Stimulated activated CD4-positive, alpha-beta T cell treated with anti-CD3 and anti-CD28 coated beads, Interleukin-4, amount 100 ng/mL, for 1 hour (primary cell): ENCODE measurements at places on chromosomes 7 and 10.

DNA sequence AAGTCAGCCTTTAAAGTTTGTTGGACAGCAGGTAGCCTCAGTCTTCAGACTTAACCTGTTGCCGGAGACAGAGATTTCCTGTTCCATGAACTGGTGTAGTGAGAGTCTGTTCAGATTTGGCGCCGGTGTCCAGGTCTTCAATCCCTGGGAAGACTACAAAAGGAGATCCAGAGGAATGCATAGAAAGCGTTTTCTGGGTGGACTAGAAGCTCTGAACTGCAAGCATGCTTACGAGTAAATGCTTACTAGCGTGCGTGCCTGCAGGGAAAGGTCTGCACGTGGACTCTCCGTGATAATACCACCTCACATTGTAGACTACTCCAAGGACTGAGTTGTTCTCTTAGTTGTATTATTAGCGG lies 878 bp downstream of the GLRX3 start:
- no peak for DNase-seq

DNA sequence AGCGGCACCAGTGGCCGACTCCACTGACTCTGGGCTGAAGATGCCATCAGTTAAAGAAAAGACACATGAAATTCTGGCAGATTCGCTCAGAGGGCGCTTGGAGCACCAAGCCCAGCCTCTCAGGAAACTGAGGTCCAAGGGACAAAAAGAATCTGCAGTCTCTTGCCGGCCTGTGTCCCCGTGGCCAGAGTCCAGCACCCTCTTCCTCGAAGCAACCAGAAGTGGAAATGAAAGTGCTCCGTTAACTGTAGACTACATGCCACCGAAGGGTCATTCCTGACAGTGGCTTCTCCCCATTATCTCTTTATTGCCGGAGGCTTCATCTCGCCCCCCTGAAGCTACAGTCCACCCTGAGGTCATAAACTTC lies 1.0 kb upstream of the CHST15 start:
- DNase-seq: no peak

DNA sequence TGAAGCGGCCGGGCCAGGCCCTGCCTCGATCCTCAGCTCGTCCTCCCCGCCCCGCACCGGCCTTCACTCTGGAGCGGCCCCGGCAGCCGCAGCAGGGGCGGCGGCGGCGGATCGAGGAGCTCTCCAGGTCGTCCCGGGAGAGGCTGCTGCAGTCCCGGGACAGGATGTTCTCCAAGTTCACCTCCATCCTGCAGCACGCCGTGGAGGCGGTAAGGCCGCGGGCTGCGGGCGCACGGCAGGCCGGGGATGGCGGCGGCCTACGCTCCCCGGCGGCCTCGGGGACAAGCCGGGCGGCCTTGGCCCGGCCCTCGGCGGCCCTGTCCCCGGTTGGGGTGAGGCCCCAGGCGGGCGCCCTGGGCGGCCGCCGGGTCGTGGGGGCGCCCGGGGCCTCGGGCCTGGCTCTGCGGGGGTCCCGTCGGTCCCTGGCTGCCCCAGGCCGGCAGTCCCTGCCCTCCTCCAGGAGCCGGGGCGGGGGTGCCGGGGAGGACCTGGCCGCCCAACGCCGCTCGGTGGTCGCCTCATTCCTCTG lies 399 bp downstream of the FHIP2A start:
- DNase-seq: no peak

DNA sequence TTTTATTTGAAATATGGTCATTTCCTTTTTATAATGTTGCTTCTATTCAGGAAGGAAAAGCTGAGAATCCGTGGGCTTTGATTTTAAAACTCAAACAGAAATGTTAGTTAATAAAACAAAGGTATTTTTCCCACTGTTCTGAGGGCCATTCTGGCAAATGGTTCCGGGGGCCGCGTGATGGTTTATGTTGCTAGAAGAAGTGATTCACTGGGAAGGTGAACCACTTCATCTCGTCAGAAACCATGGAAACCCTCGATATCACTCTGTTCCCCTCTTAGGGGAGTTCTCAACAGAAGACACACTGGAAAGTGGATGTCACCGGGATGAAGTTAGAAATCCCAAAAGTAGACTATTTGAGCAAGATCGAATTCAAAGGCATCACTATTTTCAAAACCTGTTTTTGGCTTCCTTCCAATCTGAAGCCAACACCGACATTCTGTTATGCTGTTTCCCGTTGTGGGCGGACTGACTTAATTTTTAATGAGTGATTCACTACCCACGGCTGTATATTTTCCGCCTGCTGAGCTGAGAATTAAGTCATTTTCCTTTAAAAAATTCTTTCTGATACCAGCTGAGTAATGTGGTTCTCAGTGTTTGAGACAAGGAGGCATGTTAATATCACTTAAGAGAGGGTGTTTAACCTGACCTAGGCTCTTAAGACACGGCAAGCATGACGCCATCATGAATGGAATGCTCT lies 84.1 kb downstream of the PTPRE start:
- DNase-seq: peak; percentile 41

GRCh38 chr7:107989618-107990373 lies 13.2 kb downstream of the LAMB1 start:
- no peak for DNase-seq

DNA sequence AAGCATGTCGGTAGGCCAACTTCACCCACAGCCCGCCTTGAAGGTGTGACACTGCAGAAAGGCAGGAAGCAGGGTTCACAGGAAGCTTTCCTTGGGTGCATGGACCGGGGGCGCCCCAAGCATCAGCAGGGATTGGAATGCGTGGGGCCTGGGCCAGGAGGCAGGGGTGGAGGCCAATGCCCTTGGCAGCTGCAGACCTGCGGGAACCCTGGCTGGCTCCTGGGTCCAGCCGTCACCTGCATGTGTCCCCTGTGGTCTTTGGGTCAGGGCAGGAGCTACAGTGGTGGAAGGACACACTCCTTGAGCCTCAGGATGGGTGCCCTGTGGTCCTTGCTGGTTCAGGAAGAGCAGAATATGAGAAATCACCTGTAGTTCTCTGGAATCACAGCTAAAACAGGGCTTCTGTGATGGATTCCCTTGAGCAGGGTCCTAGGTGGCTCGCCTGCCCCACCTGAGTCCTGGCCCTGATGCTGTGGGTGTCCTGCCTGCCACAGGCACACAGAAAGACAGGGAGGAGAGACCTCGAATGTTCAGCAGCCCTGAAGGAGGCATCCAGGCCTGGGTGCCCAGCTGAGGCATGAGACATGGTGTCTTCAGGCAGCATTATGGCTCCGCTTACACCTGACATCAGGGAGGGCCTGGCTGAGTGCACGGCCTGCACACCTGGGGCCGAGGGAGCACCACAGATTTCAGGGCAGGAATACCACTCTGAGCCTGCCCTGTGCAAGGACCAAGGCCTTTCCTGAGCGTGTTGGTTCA lies 15.1 kb downstream of the ANTXRL start:
- DNase-seq: no peak

DNA sequence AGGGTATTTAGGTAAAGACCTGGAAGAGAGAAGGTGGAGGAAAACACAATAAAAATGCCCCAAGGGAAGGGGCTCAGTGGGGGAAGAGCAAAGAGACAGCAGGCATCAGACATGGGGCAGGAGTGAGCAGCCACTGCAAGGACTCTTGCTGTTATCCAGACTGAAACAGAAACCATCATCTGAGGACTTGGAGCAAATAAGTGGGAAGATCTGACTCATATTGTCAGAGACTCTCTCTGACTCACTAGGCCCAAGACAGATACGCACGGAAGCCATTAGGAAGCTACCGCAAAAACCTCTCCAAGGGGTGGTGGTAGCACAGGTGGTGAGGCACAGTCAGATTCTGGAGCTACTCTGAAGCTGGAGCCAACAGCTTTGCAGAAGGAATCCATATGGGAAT lies 110.7 kb downstream of the RNF32 start:
- DNase-seq: peak; percentile 10

- no peak for DNase-seq
Measured at GRCh38 chr7:112484671-112485167, 3.9 kb downstream of the LSMEM1 start.

DNA sequence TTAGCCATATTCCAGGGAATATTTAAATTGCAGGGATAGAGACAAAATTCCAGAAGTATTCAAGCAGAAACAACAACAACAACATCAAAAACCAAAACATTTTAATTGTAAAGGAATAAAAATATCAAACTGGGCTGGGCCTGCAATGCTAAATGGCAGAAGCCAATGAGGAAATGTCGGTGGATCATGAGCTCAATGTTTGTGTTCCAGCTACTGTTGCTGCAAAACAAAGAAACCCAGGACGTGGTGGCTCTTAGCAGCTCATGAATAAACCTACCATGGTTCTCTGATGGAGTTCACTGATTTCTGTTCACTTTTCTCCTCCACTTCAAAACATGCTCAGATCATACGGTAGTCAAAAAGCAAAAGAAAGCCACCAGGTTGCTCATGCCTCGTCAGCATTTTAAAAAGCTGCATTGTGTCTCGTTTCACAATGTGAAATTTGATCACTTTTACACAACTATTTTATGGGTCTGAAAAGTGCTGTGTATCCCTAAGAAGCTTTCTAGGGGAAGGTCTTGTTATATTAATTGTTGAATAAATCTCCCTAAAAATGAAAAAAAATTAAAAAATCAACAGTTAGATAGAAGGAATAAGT lies 54.0 kb downstream of the ASNS start:
- no peak for DNase-seq

DNA sequence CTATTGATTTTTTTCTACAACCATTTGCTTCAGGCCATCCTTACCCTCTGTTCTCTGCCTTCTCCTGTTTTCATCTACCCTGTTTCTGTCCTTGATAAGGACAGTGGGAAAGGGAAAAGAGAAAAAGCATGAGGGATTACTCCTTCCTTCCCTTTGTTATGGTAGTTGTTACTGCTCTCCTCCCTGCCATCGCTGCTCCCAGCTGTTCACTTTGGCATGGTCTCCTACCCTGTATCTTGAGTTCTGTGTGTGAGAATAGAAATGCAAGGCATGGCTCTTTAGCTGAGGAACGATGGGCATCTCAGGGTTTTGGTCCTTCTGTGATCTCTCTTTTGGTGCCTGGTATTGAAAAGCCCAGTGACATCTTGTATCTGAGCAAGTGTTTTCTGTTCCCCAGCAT lies 6.4 kb downstream of the CCSER2 start:
- DNase-seq: no peak

- DNase-seq: no peak
Measured at GRCh38 chr7:22983257-22983855, 30.6 kb downstream of the HYCC1 start.

DNA sequence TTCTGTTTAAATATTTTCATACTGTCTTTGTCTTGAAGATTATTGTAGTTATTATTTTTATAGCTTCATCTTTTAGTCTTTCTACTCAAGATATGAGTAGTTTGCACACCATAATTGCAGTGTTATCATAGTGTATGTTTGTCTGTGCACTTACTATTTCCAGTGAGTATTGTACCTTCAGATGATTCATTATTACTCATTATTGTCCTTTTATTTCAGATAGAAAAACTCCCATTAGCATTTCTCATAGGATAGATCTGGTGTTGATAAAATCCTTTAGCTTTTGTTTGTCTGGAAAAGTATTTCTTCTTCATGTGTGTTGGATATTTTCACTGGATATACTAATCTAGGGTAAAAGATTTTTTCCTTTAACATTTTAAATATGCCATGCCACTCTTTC lies 646.2 kb upstream of the GRM3 start:
- DNase-seq: no peak

DNA sequence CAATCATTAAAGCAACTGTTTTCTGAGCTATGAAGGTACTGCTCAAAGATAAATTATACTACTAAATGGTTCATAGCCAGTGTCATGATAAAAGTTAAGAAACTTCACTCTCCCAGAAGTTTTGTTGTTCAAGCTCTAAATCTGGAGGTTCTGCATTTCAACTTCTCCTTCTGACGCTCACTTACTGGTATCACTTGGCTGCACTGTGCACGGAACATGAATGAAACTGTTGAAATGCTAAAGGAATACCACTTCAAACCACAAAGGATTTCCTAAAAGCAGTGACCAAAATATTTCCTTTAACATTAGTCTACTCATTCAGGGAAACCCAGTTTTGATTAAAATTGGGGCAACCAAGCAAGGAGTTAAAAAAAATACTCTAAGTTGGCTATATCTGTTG lies 93.6 kb downstream of the UBE2H start:
- no peak for DNase-seq

DNA sequence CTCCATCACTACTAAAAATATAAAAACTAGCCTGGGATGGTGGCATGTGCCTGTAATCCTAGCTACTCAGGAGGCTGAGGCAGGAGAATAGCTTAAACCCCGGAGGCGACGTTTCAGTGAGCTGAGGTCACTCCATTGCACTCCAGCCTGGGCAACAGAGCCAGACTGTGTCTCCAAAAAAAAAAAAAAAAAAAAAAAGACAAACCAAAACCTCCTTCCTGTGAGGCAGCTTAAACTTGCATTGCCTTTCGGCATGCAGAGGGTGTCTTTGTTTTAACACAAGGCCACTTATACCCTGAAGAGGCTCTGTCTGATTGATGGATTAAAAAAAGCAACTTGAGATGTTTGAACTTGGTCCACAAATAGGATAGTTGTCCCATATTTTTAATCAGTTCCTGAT lies 128.4 kb upstream of the RSU1 start:
- DNase-seq: no peak

- no peak for DNase-seq
Measured at GRCh38 chr7:46432708-46433107, 511.6 kb upstream of the IGFBP3 start.

GRCh38 chr10:90652519-90652918 lies 205.3 kb downstream of the HTR7 start:
- DNase-seq: no peak

GRCh38 chr7:25553580-25554291 lies 325.4 kb upstream of the NPVF start:
- DNase-seq: no peak

GRCh38 chr7:43572516-43573049 lies 10.3 kb upstream of the STK17A start:
- DNase-seq: no peak

DNA sequence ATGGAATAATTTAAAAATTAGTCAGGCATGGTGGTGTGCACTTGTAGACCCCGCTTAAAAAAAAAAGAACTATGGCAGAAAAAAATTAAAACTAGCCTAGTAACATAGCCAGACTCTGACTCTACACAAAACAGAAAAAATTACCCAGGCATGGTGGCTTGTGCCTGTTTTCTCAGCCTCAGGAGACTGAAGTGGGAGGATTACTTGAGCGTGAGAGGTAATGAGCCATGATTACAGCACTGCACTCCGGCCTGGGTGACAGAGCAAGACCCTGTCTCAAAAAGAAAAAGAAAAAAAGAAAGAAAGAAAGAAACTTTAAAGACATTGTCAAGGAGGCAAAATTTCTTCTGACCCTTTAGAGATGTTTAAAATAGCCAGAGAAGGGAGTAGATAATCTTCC lies 109.0 kb upstream of the TMEM106B start:
- DNase-seq: no peak

DNA sequence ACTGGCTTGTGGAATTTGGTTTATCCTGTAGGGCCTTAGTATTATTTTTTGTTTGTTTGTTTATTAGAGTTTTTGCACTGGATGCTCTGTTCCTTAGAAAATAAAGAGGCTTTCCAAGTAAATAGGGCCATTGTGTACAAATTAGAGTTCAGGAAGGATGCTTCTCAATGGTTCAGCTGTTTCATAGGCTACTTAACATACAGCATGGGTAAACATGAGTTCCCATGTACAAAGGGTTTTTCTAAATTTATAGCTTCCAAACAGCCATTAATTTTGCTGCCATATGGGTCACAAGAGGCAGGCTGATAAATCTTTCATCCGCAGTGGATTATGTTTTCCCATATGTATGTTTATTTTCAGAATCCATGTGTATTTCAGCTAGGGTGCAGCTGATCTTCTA lies 121.6 kb upstream of the WDR11 start:
- no peak for DNase-seq

- DNase-seq: no peak
Measured at GRCh38 chr7:98130959-98131358, 24.3 kb downstream of the LMTK2 start.

GRCh38 chr7:122415510-122415909 lies 111.0 kb upstream of the FEZF1 start:
- DNase-seq: no peak

- no peak for DNase-seq
Measured at GRCh38 chr10:15146366-15146765, 22.1 kb downstream of the NMT2 start.
